ENCODE measurements at places on chromosomes 2 and 18. TPM values are rescaled to one million over a fixed set of nuclear protein-coding genes. Genes with fewer than 3 reads are reported as not detected.

- DNase-seq, result no peak
Measured at GRCh38 chr2:131120815-131121317, 15.7 kb downstream of the PLEKHB2 start.

DNA sequence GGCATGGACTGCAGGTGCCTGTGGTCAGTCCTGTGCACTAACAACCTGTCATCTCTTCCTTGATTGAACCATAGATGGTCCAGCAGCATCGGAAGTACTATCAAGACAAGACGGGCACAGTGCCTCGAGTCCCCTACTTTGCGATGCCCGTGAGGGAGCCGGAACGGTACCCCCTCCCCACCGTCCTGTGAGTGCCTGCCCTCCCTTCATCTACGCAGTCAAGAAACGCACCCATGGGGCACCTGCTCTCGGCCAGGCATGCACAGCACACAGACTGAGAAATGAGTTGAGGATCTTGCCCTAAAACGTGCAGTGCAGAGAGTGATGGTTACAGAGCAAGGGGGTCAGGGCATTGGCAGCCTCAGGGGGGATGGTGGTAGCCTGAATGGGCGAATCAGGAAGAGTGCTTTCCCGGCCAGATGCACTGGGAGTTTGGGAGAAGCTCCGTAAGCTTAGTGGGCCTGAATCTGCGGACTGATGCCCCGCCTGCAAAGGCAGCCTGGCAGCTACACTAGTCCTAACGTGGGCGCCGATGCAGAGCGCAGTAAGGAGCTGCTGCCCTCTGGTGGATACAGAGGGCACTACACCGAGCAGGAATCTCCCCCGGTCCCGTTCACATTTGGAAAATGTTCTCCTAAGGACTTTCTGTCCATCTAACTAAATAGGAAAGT is 63.6 kb downstream of the CIB4 start:
- peak; percentile 59 for DNase-seq

GRCh38 chr2:67867735-67868134 is 195.1 kb downstream of the C1D start:
- peak; percentile 23 for DNase-seq

GRCh38 chr2:16972276-16972675 is 306.6 kb upstream of the CYRIA start:
- DNase-seq, result no peak

GRCh38 chr2:145874466-145874865 is 1354.5 kb upstream of the ZEB2 start:
- DNase-seq, result peak; percentile 30

GRCh38 chr2:85430752-85431569 is 12.4 kb downstream of the SH2D6 start:
- no peak for DNase-seq

GRCh38 chr2:191253476-191253875 is 8.3 kb downstream of the MYO1B start:
- no peak for DNase-seq

GRCh38 chr2:14944562-14945346 is 312.2 kb downstream of the LRATD1 start:
- no peak for DNase-seq

- no peak for DNase-seq
Measured at GRCh38 chr2:154067124-154067523, 195.4 kb downstream of the GALNT13 start.

DNA sequence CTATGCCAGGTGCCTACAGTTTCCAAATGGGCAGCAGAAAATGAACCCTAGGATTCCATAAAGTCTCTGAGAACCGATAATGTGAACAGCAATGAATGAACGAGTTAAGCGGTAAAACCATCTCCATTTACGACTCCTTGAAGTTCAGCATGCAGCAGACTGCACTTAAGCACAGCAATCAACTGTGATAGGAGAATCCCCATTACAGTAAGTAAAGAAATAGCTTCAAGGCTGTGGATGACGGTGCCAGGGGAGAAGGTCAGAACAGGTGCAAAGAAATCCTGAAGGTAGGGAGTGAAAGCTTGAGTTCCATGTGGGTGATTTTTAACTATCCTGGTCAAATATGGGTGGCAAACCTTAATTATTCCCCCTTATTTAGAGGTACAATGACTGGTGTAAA is 444.4 kb downstream of the NCKAP5 start:
- no peak for DNase-seq

DNA sequence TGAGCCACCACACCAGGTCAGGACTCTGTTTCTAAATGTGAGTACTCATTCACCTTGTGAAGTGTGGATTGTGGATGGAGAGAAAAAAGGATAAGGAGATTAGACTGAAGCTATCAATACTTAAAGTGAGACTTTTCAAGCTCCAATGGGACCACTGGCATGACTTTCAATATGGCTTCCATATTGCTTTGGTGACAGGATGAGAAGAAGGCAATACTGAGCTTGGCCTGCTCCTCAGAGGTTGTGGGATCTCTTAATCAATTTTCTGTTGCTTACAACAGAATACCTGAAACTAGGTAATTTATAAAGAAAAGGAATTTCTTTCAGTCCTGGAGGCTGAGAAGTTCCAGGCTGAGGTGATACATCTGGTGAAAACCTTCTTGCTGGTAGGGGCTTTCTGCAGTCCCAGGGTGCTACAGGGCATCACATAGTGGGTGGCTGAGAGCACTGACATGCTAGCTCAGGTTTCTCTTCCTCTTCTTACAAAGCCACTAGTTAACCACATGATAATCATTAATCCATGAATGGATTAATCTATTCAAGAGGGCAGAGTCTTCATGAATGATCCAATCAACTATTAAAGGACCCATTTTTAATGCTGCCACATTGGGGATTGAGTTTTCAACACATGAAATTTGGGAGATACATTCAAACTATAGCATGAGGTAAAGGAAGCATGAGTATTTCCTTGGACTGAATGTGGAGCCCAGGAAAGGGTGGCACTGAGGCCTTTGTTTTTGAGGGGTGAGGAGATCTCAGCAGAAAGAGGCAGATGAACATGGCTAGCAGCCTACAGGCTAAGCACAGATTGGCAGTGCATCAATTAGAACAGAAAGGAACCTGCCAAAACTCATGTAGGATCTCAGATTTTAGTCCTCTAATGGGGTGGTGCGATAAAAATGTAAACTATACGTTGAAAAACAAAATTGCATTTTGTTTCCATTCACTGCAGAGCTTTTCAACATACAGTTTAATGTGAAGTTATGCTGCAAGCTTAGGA is 274.5 kb downstream of the PIK3C3 start:
- DNase-seq, result no peak

- no peak for DNase-seq
Measured at GRCh38 chr2:126750506-126750905, 94.5 kb downstream of the GYPC start.

GRCh38 chr2:214808981-214809750 is at the start of gene BARD1:
Gene BARD1, minus strand, starts transcription at chr2:214809683. Its CDS starts 114 bp downstream, at chr2:214809569.
- DNase-seq, result no peak

DNA sequence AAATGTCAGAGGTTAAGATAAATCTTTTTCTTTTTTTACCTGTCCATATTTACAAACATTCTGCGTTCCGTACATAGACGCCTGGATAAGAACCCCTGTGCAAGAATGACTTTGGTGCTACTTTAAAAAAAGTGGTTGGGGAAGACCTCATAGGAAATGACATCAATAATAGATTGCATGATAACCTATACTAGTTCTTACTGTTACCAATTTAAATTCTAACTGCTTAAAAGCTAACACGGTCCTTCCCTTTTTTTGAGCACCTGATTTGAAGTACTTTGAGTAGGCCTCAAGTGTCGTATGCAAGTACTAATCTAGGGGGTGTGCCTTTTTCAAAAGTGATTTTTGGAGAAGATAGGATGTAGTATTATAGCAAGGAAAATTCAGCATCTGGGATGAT is 2.1 kb downstream of the SLC39A10 start:
- DNase-seq, result peak; percentile 8

GRCh38 chr2:47173986-47174732 is 19.1 kb upstream of the STPG4 start:
- DNase-seq, result peak; percentile 25

DNA sequence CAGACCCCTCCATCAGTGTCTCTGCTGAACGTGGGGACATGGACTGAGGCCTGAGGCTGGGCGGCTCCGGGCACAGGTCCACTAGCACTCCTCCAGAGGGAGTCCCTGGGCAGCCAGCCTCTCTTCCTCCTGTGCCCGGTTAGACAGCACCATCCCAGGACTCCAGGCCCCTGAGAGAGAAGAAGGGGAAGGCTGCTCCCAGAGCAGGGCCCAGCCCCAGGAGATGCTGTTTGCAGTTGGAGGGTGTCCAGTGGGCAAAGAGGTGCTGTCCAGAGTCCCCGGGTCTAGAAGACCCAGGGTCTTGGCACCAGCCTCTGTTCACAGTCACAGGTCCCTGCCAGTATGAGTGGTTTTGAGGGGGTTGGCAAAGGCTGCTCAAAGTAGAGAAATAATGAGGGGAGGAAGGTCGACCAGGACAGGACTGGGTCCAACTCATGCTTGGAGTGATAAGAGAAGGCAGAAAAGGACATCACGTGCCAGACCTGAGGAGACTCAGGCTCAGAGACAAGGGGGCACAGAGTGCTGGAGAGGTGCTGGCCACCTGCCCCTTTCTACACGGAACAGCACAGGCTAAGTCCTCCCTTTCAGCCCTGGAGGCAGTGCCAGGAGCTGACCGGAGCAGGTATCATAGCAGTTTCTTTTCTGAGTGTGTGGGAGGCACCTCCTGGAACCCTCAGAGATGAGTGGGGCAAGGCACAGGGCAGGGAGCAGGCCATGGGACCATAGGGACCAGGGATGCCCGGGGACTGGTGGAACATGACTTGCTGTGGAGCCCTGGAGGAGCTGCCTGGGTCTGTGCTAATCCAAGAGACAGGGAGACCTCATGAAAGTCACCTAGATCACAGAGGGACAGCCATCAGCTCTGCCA is 21.1 kb downstream of the CRACDL start:
- no peak for DNase-seq

EFR3B gene
- polyA plus RNA-seq, result 0.21 TPM

CTDP1 gene
- polyA plus RNA-seq, result 15.3 TPM

SERPINB3 gene
- not detected for polyA plus RNA-seq

LYPD6B gene
- not detected for polyA plus RNA-seq
